ENCODE measurements at places on chromosomes 5 and 9.

DNA sequence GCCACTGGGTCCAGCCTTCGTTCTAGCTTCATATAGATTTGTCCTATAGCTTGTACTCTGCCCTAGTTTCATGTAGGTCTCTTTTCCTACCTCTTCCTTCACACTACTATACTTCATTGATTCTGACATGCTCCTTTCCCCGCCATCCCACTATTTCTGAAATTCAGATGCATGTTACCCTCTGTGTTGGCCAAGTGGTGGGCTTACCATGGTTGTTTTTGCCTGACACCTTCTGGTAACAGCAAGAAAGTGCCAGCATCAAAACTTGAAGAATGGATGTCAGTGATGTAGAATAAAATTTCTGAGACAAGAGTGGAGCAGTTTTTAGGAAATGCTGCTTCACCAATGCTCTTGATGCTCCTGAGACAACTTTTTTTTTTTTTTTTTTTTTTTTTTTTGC lies 19.5 kb upstream of the SERINC5 start:
- DNase-seq: no peak

DNA sequence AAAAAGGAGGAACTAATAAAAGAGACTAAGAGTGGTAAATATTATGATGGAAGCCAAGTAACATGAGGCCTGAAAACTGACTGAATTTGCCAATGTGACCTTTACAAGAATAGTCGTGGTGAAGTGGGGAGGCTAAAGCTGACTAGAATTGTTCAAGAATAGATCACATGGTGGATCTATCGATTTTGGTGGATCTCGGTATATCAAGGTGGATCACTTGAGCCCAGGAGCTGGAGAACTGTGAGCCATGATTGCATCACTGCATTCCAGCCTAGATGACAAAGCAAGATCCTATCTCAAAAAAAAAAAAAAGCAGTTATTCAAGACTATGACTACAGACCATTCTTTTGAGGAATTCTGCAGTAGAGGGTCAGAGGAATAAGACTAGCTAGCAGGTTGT lies 15.1 kb downstream of the ERMP1 start:
- DNase-seq: no peak

GRCh38 chr5:25107853-25108252 lies 463.1 kb upstream of the CDH10 start:
- DNase-seq: no peak

DNA sequence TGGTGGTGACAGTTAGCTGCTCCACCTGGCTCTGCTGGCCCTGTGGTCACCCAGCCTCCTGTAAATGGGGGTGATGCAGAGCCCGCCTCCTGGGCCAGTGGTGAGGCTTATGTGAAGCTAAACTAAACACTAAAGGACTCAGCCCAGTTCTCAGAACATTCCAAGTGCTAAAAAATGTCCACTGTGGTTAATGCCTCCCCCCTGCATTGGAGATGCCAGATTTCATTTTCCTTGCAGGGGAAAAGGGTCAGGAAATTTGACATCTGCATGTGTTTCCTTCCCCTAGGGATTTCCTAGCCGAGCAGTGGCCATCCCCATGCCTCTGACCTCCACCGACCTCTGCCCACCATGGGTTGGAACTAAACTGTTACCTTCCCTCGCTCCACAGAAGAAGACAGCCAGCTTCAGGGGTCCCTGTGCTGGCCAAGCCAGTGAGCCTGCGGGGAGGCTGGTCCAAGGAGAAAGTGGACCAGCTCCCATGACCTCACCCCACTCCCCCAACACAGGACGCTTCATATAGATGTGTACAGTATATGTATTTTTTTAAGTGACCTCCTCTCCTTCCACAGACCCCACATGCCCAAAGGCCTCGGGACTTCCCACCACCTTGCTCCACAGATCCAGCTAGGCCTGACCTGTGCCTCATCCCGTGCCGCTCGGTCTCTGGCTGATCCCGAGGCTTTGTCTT lies 13.0 kb downstream of the CD74 start:
- DNase-seq: no peak

DNA sequence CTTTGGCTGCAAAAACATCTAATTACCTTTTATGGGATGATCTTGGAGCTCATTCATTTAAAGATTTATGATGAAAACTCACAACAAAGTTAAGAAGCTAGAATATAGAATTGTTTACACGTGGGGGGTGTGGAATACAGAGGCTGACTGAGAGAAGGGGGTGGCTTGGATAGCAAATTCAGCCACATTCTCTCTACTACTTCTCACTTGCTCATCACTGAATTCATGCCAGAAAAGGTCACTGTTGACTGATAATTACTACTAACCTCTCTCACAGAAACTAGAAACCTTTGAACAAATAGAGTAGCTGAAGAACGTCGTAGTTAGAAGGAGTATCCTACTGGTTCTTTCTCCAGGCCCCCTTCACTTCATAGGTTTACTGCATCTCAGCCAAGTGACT lies 808.2 kb downstream of the BRINP1 start:
- DNase-seq: no peak

- no peak for DNase-seq
Measured at GRCh38 chr5:140881889-140882590, at the start of gene PCDHA13. Gene PCDHA13 (plus strand): TSS chr5:140882124. CDS start chr5:140882269, 145 bp downstream.

GRCh38 chr9:86176468-86176867 lies 77.1 kb upstream of the GOLM1 start:
- no peak for DNase-seq

- peak; percentile 18 for DNase-seq
Measured at GRCh38 chr9:94668928-94669729, 29.8 kb upstream of the FBP1 start.

DNA sequence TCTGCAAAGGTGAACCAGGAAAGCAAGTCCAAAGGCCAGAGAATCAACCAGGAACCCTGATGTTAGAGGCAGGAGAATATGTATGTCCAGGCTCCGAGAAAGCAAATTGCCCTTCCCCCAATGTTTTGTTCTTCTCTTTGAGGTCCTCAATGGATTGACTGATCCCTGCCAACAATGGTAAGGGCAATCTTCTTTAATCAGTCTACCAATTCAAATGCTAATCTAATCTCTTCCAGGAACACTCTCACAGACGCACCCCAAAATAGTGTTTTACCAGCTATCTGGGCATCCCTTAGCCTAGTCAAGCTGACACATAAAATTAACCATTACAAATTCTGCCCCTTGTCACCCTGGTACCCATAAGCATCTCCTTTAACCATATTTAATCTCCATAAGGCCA lies 398.0 kb downstream of the RAB3C start:
- DNase-seq: no peak

DNA sequence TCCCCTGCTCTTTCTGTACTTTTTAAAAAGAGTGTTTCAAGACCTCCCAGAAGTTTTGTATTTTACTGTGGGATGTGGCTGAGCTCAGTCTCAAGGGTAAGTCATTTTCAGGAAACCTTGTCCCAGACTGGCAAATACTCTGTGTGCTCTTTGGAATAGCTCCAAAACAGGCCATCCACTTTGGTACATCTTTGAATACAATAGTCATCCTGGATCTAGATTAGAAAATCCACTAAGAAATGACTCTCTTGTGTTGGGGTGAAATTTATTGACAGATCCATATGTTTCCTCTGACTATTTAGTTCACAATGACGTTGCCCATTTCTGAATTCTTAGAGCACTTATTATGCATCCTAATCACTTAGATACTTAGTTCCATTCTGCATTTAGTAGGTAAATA lies 95.2 kb downstream of the PLCXD3 start:
- DNase-seq: no peak

GRCh38 chr5:170301149-170301548 lies 3.6 kb upstream of the LCP2 start:
- no peak for DNase-seq

DNA sequence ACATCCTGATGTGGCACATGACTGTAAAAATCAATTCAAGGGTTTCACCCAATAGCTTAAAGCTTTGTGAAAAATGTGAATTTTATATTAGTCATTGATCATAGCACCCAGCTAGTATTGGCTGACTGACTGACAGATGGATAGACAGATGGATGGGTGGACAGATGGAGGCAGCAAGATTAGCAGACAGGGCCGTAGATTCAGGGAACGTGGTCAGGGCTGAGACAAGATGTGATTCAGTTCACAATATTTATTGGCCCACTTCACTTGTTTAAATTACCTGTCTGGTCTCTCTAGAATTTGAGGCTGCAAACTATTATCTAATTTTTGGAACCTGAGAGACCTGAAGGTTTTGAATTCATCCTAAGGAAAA lies 12.0 kb upstream of the PCSK5 start:
- DNase-seq: no peak

- DNase-seq: no peak
Measured at GRCh38 chr9:73073337-73074175, 78.1 kb upstream of the ANXA1 start.

GRCh38 chr9:4986783-4987182 lies 1.7 kb downstream of the JAK2 start:
- DNase-seq: no peak

- no peak for DNase-seq
Measured at GRCh38 chr9:134500931-134501760, 140.5 kb upstream of the COL5A1 start.

- DNase-seq: no peak
Measured at GRCh38 chr9:137632230-137633161, 13.7 kb downstream of the EHMT1 start.

GRCh38 chr5:59335544-59335943 lies 558.0 kb downstream of the PDE4D start:
- no peak for DNase-seq

DNA sequence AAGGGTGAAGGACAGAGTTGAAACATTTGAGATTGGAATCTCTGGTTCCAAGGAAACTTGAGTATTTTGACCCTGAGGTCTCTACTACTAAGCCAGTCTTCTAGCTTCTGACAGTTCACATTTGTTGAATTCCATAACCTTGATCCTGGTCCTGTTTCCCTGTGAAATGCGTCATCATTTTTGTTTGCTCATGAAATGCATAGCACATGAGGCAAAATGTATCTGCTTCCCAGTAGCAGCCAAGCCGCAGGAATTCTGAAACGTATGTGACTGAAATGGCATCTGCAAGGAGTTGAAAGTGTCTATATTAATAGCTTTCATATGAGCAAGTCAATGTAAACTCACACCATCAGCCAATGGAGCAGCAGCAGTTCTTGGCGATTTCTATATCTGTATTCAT lies 307.9 kb downstream of the CSNK1G3 start:
- DNase-seq: no peak

GRCh38 chr5:158378931-158379330 lies 520.0 kb upstream of the CLINT1 start:
- DNase-seq: no peak

- DNase-seq: no peak
Measured at GRCh38 chr5:71932131-71932654, 175.1 kb upstream of the MAP1B start.

GRCh38 chr9:91736898-91737601 lies 213.0 kb downstream of the ROR2 start:
- no peak for DNase-seq

- DNase-seq: no peak
Measured at GRCh38 chr9:17472126-17472525, 106.7 kb upstream of the SH3GL2 start.

GRCh38 chr5:15573590-15573989 lies 73.6 kb downstream of the FBXL7 start:
- no peak for DNase-seq

GRCh38 chr5:143166090-143166489 lies 237.4 kb downstream of the NR3C1 start:
- no peak for DNase-seq

GRCh38 chr9:136683755-136684154 lies 3.5 kb downstream of the AGPAT2 start:
- no peak for DNase-seq

GRCh38 chr5:116153687-116154174 lies 68.9 kb downstream of the COMMD10 start:
- no peak for DNase-seq

- DNase-seq: no peak
Measured at GRCh38 chr5:9624196-9624947, 5.8 kb downstream of the TAS2R1 start.

DNA sequence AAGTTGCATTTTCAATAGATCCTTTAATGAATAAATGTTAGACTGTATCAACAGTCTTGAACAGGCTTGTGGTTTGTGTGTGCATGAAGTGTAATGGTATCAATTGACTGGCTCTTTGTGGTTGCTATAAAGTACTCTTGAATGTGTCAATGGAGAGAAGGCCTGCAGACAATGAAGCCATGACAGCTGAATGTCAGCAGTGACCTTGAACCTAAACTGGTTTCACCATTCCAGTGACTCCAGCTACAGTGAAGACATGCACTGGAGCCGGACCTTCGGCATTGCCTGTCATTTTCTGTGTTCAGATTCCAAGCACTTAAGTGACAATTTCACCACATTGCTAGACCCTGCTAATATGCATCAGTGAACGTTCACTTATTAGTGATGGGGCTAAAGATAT lies 276.0 kb upstream of the TMEM161B start:
- no peak for DNase-seq

DNA sequence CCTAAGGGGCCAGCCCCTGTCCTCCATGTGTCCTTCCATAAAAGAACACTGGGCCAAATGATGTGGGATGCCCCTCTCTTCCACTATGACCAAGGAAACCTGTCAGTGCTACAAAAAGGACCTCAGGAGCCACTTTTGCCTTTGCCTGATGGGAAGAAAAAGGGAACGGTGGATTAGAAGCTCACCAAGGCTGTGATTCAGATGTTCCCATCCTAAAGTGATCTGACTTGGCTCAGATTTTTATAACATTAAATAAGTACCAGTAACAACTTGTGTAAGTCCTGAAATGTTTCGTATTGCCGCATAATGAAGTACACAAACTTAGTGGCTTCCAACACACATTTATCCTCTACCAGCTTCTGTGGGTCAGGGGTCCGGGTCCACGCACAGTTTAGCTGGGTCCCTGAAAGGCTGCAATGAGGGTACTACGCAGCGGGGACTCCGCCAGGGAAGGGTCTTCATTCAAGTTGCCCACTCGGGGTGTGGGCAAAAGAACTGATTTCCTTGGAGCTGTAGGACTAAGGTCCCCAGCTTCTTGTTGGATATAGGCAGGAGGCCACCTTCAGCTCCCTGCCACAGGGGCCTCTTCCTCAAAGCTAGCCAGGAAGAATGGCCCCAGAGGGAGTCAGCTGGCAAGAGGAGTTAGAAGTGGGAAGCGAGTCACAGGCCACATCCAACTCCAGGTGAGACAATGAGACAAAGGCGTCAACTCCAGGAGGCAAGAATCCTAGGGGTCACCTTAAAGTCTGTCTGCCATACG lies 60.4 kb downstream of the RAPGEF1 start:
- no peak for DNase-seq

- DNase-seq: peak; percentile 30
Measured at GRCh38 chr5:131068893-131069643, 96.0 kb downstream of the HINT1 start.

DNA sequence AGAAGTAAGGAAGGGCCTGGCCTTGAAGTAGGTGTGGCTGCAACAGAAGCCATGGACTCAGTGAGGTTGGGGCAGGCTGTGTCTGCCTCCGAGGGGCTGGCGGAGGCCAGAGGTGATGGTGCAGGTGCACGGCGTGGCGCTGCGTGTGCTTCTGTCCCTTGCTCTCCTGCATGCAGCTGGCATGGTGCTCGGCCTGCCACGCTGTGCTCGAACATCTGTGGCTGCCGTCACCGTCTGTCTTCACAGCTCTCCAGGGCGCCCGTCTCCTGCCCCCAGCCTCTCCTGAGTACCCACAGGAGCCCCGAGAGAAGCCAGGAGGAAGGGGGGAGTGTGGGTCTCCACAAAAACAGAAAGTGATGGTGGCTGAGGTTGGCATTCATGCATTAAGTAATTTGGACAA lies 193.7 kb downstream of the CACNA1B start:
- DNase-seq: no peak

GRCh38 chr5:131994090-131994489 lies 17.4 kb downstream of the ACSL6 start:
- no peak for DNase-seq
